ENCODE measurements at places on chromosomes 4 and X.
A peak's percentile ranks its signal among the peaks of the same experiment; 100 is the strongest.

DNA sequence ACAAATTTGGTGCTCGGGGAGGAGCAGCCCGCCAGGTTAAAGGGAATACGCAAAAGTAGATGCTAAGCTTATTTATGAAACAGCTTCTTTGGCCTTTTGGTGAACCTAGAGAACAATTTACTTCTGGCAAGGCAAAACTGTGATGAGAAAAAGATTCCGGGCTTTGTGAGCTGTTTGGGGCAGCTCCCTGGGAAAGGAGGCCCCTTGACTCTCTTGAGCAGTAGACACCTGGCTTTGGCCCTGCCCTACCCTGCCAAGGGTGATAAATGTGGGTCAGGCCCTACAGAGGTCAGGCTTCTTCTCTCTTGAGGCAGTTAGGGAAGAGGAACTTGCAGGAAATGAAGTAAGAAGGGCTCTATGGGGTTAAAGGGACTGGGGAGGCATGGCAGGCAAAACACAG, 509.6 kb downstream of the MID1IP1 start:
- no peak for DNase-seq

DNA sequence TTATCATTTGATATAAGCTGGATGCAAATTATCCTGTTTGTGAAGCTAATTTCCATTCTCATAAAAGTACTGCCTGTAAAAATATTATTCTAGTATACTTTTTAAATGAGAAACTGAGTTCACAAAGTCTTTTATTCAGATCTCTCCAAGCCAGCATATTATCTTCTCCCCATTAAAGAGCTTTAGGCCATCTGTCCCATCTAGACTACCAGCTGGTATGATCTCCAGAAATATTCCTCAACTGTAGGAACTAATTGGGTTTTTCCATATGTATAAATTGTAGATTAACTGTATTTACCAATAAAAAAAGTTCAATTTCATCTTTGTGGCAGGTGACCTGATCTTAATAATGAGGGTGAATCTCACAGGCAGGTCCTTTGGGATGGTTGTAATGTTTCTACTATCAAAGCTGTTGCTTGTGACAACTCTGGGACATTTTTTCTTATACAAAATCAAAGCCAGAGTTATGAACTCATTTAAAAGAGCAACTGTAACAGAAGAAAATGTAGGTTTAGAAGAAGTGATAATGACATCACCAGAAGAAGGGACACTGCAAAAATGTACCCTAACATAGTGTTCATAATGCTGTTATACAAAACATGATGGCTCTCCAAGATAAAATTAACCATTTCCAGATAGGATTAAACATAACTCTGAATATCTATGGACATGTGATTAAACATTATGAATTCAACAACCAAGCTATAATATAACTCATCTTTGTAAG, 132.8 kb downstream of the KCNIP4 start:
- no peak for DNase-seq

- no peak for DNase-seq
Measured at GRCh38 chrX:153793291-153793690, 884 bp downstream of the IDH3G start.

- no peak for DNase-seq
Measured at GRCh38 chr4:141686879-141687278, 50.5 kb downstream of the IL15 start.

GRCh38 chrX:6169407-6169806, 59.3 kb downstream of the NLGN4X start:
- DNase-seq = no peak

GRCh38 chr4:130486841-130487240, 1390.9 kb downstream of the C4orf33 start:
- DNase-seq = no peak

- DNase-seq = no peak
Measured at GRCh38 chrX:42602566-42602965, 175.4 kb downstream of the PPP1R2C start.

DNA sequence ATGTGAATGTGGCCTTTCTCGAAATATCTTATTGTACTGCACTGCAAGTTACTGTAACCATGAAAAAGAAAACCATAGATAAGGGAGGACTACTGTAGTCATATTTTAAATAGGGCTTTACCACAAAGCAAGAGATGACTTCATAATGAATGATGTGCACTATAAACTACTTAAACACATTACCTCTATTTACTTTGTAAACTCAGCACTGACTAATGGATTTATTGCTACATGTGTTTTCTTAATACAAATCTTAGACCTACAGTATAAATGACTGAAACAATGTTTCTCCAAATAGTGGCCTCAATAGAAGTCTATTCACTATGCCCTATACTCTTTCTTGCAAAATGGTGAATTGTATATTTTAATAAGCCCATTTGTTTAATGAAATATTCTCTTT, 61.1 kb downstream of the HDX start:
- DNase-seq = no peak

- peak; percentile 65 for DNase-seq
Measured at GRCh38 chrX:331151-331824, 12.7 kb upstream of the GTPBP6 start.

- DNase-seq = no peak
Measured at GRCh38 chrX:124263743-124264142, 68.7 kb upstream of the TEX13D start.

GRCh38 chr4:86043755-86044592, 315.9 kb downstream of the MAPK10 start:
- DNase-seq = peak; percentile 43

- peak; percentile 49 for DNase-seq
Measured at GRCh38 chrX:119374736-119375135, 24.4 kb upstream of the SLC25A43 start.

DNA sequence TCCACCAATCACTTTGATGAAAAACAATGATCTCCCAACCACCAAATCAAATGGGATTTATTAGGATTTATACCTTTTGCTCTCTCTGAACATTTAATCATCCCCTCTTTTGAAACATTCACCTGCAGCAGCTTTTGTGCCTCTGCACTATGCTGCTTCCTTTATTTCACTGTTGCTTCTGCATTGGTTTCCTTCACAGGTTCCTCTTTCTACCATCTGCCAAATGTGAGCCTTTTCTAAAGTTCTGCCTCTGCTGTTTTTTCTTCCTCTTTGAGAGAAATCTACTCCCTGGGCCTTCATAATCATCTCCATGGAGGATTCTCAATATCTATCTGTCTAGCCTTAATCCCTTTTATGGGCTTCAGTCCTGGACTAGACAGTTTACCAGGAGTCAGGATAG, 24.7 kb downstream of the CUL4B start:
- DNase-seq = no peak
